ENCODE measurements at places on chromosomes 3 and 15.

DNA sequence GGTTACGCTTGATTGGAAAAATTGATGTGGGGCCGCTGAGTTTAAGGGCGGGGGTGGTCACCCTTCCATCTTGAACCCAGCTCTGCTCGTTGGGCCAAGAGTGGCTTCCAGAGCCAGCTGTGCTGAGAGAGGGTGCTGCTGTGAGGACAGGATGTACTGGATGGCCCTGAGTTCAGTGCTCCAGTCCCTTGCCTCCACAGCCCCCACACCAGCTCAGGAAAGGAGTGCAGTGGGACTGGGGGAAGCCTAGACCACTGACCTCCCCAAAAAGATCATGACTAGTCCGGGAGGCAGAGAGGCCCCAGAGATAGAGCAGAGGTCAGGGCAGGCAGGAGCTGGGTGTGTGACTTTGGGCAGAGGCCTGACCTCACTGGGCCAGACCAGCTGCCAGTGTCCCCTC is 4.0 kb upstream of the PTH1R start:
- DNase-seq = no peak

DNA sequence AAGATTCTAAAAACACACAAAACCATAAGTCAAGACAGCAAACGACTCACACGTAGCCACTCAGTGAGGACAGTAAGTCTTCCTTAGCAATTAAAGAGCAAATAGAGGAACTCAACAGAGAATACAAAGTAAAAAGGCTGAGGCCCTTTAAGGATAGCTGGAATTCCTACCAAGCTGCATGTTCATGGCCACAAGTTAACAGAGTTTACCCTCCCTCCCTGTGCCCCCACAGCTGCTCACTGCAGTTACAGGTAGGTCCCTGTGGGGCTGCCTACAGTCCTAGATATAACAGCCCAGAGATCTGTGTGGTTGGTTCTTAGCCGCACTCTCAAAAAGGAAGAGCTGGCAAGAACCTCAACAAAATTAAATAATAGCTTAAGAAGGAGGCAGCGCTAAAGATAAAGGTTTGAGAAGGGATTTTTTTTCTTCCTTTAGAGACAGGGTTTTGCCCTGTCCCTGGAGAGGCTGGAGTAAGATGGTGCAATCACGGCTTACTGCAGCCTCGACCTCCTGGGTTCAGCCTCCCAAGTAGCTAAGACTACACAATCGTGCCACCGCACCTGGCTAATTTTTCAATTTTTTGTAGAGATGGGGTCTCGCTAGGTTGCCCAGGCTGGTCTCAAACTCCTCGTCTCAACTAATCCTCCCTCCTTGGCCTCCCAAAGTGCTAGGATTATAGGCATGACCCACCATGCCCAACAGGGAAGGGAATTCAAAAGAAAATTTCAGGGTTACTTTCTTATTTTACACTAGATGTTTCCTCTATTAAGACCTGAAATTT is 19.3 kb downstream of the SFMBT1 start:
- no peak for DNase-seq

GRCh38 chr3:43950775-43951174 is 260.0 kb downstream of the ABHD5 start:
- no peak for DNase-seq

- no peak for DNase-seq
Measured at GRCh38 chr15:35987056-35987455, 441.1 kb upstream of the DPH6 start.

DNA sequence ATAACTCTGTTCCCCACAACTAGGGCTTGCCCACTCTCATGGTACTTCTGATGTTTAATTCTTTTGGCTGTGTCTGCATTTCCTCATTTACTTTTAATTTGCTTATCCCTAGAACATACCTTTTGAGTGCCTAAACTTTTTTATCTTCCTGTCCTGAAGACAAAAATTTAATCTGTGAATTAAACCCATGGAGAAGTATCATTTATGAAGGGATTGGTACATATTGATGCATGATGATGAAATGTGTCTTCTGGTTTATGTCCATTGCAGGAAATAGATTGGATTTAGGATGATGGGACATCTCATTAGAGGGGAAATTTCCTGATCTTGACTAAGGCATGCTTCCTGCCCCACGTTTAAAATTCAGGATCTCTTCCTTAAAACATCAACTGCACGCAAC is 109.5 kb downstream of the PGPEP1L start:
- DNase-seq = no peak

GRCh38 chr3:48661501-48662144 is 1.1 kb downstream of the CELSR3 start:
- DNase-seq = peak; percentile 53

DNA sequence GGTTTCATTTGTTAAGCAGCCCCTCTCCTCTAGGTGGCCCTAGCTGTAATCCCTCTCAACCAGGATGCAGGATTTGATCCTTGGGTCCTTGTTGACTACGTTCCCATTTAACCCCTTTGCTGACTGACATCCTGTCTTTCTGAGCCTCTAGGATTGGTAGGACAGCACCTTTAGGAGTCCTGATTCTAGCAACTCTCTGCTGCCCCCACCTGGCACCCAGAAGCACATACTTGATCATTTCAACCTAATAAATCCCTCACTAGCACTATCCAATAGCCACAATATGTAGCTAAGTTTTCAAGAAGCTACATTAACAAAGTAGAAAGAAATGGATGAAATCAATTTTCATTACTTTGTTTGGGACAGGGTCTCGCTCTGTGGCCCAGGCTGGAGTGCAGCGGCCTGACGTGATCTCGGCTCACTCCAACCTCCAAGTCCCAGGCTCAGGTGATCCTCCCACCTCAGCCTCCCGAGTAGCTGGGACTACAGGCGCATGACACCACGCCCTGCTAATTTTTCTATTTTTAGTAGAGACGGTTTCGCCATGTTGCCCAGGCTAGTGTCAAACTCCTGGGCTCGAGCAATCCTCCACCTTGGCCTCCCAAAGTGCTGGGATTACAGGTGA is 28.3 kb downstream of the RSL24D1 start:
- DNase-seq = peak; percentile 2

GRCh38 chr3:117567906-117568305 is 858.3 kb downstream of the TUSC7 start:
- no peak for DNase-seq

- DNase-seq = no peak
Measured at GRCh38 chr3:191476066-191476772, 15.3 kb downstream of the PYDC2 start.

GRCh38 chr15:40981186-40981585 is 27.9 kb downstream of the CHAC1 start:
- DNase-seq = no peak

DNA sequence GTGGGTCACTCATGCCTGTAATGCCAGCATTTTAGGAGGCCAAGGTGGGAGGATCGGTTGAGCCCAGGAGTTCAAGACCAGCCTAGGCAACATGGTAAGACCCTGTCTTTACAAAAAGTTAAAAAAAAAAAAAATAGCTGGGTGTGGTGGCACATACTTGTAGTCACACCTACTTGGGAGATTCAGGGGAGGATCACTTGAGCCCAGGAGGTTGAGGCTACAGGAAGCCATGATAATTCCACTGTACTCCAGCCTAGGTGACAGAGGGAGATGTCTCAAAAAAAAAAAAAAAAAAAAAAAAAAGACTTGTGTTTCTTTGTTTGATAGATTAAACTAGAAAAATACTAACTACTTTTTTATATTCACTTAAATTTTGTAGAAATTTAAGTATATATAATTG is 14.6 kb downstream of the RAB7A start:
- no peak for DNase-seq

DNA sequence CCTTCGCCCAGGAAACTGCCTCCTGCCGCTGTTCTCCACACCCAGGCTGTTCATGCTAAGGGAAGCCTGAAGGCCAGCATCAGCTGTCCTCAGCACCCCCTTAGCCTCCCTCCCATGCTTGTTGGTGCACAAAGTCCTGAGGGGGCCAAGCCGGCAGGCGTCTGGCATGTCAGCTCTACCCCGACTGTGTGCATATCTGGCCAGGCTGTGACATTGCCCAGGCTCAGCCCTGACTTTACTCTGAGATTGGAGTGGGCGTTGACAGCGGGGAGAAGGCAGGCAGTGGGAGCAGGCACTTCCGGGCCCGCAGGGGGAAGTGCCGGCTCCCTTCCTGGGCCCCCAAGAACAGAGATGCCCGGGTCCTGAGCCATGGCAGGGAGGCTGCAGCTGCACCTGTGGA is 492.2 kb downstream of the AGBL1 start:
- DNase-seq = no peak

- DNase-seq = no peak
Measured at GRCh38 chr3:71016178-71016845, 567.2 kb downstream of the FOXP1 start.

- DNase-seq = peak; percentile 4
Measured at GRCh38 chr3:168165390-168166269, 69.9 kb upstream of the GOLIM4 start.

- DNase-seq = no peak
Measured at GRCh38 chr3:134333522-134334181, 40.6 kb downstream of the AMOTL2 start.

DNA sequence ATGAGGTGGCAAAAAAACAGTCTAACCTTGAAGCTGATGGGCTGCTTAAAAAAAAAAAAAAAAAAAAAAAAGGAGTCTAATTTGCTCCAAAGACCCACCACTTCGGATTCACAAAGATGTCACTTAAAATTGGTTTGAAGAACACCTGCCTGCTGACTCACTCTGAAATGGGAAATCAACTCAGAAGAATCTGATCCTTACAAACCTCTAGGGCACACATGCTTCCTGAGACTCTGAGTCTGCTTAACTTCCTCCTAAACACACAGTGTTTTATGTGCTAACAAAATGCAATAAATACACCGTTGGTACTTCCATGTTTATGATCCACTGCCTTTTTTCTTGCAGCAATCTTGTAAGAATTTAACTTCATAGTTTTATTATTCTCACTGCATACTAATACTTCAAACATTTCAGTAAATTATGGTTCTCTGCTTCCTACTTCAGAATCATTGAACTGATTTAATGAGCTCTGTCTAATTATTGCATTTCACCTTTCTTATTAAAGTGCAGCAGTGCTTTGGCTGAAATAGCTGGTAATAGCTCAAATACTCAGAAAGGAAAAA is 73.0 kb upstream of the FRMD4B start:
- no peak for DNase-seq
